Type B pancreatic cell (in vitro differentiated cells): ENCODE measurements at places on chromosomes 5 and 9. TPM values are rescaled to one million over a fixed set of nuclear protein-coding genes. Genes with fewer than 3 reads are reported as not detected.

- no peak overlapping the region for H3K4me3 ChIP-seq
- H3K27me3 ChIP-seq: peaks cover 4% of the 10 kb centered on the region
- H3K36me3 ChIP-seq: no peaks in the 10 kb centered on the region
These were observed 223.0 kb upstream of the GRIA1 start for GRCh38 chr5:153267506-153267905.

TMEM141 gene
- 62.3 and 98.6 TPM in 2 replicates for total RNA-seq

TAL2 gene
- 0.65 TPM in 1 of 2 replicates, not detected in the other for total RNA-seq

DNA sequence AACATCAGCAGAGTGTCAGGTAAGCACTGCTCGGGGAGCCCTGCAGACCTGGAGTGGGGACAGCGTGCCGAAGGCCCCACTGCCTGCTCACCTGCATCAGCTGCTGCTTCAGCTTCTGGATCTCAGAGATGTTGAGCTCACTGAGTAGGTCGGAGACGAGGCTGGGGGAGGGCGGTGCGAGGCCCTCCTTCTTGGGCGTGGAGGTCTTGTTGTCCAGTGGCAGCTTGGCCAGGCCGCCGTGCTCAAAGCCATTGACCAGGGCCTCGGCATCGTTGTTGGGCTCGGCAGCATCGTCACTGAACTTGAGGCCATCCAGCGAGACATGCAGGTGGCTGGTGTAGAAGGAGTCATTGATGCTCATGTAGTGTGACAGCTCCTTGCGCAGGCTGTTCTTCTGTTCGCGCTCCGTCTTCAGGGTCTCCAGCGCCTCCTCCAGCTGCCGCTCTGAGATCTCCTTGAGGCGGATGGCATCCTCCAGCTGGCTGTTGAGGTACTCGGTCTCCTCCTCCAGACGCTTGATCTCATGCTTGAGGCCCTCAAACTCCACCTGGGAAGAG, 44.3 kb downstream of the BICD2 start:
- H3K27ac ChIP-seq: no peak overlapping the region
- no peak overlapping the region for H3K4me3 ChIP-seq
- H3K27me3 ChIP-seq: no peaks in the 10 kb centered on the region

GRCh38 chr5:180990086-180990881, 1.6 kb downstream of the BTNL3 start:
- H3K4me1 ChIP-seq: no peaks in the 10 kb centered on the region
- no peaks in the 10 kb centered on the region for H3K36me3 ChIP-seq
- no peak for DNase-seq

CD14 gene
- 0.17 TPM in 1 of 2 replicates, not detected in the other for total RNA-seq

ENTPD2 gene
- 3.3 and 6.4 TPM in 2 replicates for total RNA-seq

GRCh38 chr5:14556015-14556414, 25.6 kb upstream of the OTULINL start:
- peaks cover 6% of the 10 kb centered on the region for H3K4me1 ChIP-seq
- H3K4me3 ChIP-seq: no peak overlapping the region
- no peak overlapping the region for H3K27ac ChIP-seq
- DNase-seq: no peak

DNA sequence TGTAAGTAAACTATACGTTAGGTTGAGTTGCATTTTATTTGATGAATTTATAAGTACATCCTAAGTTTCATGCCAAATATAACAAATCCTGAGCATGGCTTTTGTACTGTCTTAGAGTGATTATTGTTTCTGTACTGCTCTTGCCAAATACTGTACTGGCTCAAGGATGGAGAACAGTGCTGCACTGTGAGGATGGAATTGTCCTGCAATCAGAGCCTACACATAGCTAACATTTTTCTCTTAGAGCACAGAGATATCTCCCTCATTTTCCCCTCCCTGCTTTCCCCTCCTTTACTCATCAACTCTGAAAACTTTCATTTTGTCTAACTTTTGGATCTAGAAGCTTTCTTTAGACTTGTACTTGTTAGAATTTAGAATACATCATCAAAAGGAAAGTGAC, 28.3 kb downstream of the LRRC70 start:
- no peak overlapping the region for H3K4me3 ChIP-seq
- no peaks in the 10 kb centered on the region for H3K4me1 ChIP-seq
- H3K27ac ChIP-seq: no peak overlapping the region
- peaks cover 13% of the 10 kb centered on the region for H3K36me3 ChIP-seq
- DNase-seq: no peak

DNA sequence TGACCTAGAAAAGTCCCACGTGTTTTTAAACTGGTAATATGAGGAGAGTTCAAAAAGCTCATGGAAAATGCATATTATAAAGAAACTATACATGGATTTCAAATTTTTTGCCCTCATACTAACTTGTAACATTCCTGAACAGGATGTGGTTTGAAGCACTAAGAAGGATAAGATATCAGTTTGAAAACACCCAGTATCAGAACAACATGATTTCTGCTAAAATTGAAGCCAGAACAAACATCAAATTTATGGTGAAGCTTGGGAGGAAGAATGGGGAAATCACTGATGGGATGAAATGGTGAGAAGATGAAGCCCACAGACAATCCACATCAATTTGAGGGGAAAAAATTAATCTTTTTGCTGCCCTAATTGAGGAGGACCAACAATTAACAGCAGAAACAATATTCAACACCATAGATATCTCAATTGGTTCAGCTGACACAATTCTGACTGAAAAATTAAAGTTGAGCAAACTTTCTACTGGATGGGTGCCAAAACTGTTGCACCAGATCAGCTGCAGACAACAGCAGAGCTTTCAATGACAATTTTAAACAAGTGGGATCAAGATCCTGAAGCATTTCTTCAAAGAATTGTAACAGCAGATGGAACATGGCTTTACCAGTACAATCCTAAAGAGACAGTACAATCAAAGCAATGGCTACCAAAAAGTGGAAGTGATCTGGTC, 113.2 kb upstream of the SNX2 start:
- H3K4me3 ChIP-seq: no peak overlapping the region
- peaks cover 4% of the 10 kb centered on the region for H3K4me1 ChIP-seq
- no peaks in the 10 kb centered on the region for H3K36me3 ChIP-seq

B4GALT1 gene
- 91.9 and 150 TPM in 2 replicates for total RNA-seq

- no peaks in the 10 kb centered on the region for H3K4me1 ChIP-seq
- H3K27me3 ChIP-seq: no peaks in the 10 kb centered on the region
- H3K4me3 ChIP-seq: no peak overlapping the region
- H3K36me3 ChIP-seq: no peaks in the 10 kb centered on the region
- DNase-seq: peak; percentile 16
- no peak overlapping the region for H3K27ac ChIP-seq
These were observed 21.3 kb downstream of the CCDC69 start for GRCh38 chr5:151202381-151203139.

- H3K27me3 ChIP-seq: peaks cover 7% of the 10 kb centered on the region
- H3K4me3 ChIP-seq: no peak overlapping the region
- H3K4me1 ChIP-seq: peaks cover 8% of the 10 kb centered on the region
These were observed 130.6 kb downstream of the TENT4A start for GRCh38 chr5:6843821-6844220.

- no peaks in the 10 kb centered on the region for H3K4me1 ChIP-seq
- no peaks in the 10 kb centered on the region for H3K36me3 ChIP-seq
- H3K27me3 ChIP-seq: peaks cover 22% of the 10 kb centered on the region
- no peak overlapping the region for H3K27ac ChIP-seq
- no peak overlapping the region for H3K4me3 ChIP-seq
These were observed 37.3 kb downstream of the ADRA1B start for GRCh38 chr5:159953609-159954008.

PCDHGB6 gene
- 4.9 and 39.4 TPM in 2 replicates for total RNA-seq

- no peak overlapping the region for H3K27ac ChIP-seq
- peaks cover 19% of the 10 kb centered on the region for H3K4me1 ChIP-seq
- no peaks in the 10 kb centered on the region for H3K36me3 ChIP-seq
These were observed 153.9 kb upstream of the MEF2C start for GRCh38 chr5:89036704-89037489.

- peak overlapping the region; percentile 87 for H3K27ac ChIP-seq
- H3K36me3 ChIP-seq: no peaks in the 10 kb centered on the region
- no peak for DNase-seq
- peaks cover 13% of the 10 kb centered on the region for H3K27me3 ChIP-seq
- H3K4me3 ChIP-seq: peak overlapping the region; percentile 94
These were observed 2.0 kb upstream of the PHPT1 start for GRCh38 chr9:136847088-136847825.

PCDHA10 gene
- 9.9 and 20.3 TPM in 2 replicates for total RNA-seq

PCDHB13 gene
- 2.3 and 4.7 TPM in 2 replicates for total RNA-seq

PPP2R2B gene
- total RNA-seq: 18.4 and 29.1 TPM in 2 replicates

- DNase-seq: no peak
- H3K4me1 ChIP-seq: no peaks in the 10 kb centered on the region
- no peak overlapping the region for H3K4me3 ChIP-seq
- no peaks in the 10 kb centered on the region for H3K27me3 ChIP-seq
- no peaks in the 10 kb centered on the region for H3K36me3 ChIP-seq
These were observed 69.4 kb downstream of the KLHL3 start for GRCh38 chr5:137666461-137666850.

ASPN gene
- 1.3 TPM in 1 of 2 replicates, not detected in the other for total RNA-seq

GRCh38 chr5:140013536-140013935, 29.6 kb downstream of the NRG2 start:
- H3K27me3 ChIP-seq: peaks cover 3% of the 10 kb centered on the region
- no peaks in the 10 kb centered on the region for H3K36me3 ChIP-seq
- H3K27ac ChIP-seq: no peak overlapping the region
- H3K4me1 ChIP-seq: no peaks in the 10 kb centered on the region
- DNase-seq: no peak

DNA sequence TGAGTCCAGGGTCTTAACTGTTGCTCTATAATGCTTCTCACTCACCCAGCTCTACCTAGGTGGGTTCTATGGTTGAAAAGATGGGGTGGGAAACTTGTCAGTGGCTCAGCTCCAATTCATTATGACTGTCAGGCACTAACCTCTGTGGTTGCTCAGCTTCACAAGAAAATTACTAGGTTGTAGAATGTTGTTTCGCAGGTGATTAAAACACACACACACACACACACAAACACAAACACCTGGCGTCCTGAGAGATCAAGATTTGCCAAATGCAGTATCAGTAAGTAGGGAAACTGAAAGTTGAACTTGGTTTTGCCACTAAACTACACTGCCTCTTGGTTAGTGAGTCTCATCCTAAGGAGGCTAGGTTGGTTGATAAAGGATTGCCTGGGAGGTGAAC, 2.8 kb downstream of the MCCC2 start:
- peaks cover 12% of the 10 kb centered on the region for H3K36me3 ChIP-seq
- H3K27ac ChIP-seq: no peak overlapping the region
- no peaks in the 10 kb centered on the region for H3K27me3 ChIP-seq
- no peak overlapping the region for H3K4me3 ChIP-seq
- no peak for DNase-seq
